ENCODE measurements at places on chromosomes 5 and 9. TPM values are rescaled to one million over a fixed set of nuclear protein-coding genes. Genes with fewer than 3 reads are reported as not detected.

Gene SCAMP1
- 42.1 TPM for total RNA-seq

DNA sequence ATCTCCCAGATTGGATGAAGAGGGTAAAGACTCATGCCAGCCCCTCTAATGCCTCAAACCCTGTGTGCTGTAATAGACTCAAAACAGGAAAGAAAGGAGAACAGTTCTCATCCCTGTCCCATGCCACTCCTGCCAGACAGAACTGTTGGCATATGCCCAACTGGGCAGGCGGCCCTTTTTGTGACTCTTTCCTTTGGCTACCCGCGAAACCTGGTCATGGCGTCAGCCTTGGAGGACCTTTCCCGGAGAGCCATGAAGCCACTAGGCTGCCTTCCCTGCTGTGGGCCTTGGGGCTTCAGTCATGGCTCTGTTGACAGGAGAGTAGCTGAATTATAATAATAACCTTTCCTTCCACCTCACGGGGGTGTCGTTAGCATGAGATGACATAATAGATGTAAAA lies 75.9 kb upstream of the SEMA6A start:
- DNase-seq, result no peak

- no peak for DNase-seq
These were observed 83.0 kb upstream of the GLIS3 start for GRCh38 chr9:4382722-4383317.

DNA sequence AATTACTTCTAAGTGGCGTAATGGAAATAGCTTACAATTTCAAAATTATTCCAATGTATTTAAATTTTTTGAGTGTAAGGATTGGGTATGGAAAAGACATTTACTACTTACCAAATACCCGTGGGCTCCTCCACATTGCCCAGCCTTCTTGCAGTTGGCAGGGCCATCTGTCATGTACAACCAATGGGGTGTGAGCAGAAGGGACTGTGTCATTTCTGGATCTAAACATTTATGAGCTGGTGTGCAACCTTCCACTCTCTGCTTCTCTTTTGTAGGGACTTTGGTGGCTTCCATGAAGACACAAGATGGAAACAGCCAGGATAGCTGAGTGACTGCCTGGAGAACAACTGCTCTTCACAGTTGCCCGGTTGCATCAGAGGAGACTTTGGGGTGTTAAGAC lies 40.8 kb downstream of the FRMD3 start:
- no peak for DNase-seq

Gene PCAT7
- 0.28 TPM for total RNA-seq

Gene CFAP157
- total RNA-seq, result 2.9 TPM

DNA sequence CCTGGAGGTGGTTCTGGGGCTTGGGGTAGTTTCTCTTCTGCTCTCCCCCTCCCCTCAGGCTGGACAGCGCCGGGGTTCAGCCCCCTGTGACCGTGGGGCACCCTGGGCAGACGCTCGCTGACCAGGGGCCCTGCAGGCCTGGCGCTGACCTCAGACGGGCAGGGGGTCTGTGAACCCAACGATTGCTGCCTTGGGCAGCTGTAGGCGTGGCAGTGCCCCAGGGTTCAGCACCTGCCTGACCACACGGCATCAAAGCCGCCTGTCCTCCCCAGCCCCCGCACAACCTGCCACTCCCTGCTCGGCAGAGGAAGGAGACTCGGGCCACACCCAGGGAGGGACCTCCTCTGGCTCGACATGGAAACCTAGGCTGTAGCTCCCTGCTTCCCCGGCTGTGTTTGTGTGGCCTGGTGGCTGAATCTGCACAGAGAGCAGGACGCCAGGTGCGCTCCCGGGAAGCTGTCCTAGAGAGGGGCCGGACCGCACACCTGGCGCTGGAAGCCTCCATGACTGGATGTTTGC lies 12.2 kb downstream of the LCN12 start:
- DNase-seq, result no peak

- no peak for DNase-seq
These were observed 21.5 kb downstream of the SMIM23 start for GRCh38 chr5:171806976-171807747.

- no peak for DNase-seq
These were observed 143.5 kb upstream of the MRPS30 start for GRCh38 chr5:44665101-44665701.

Gene MYOZ3
- 0.66 TPM for total RNA-seq

Gene TNC
- total RNA-seq, result 254 TPM

GRCh38 chr9:129306318-129306973 lies 128.4 kb upstream of the IER5L start:
- DNase-seq, result no peak

Gene SEMA6A
- total RNA-seq, result 51.6 TPM

DNA sequence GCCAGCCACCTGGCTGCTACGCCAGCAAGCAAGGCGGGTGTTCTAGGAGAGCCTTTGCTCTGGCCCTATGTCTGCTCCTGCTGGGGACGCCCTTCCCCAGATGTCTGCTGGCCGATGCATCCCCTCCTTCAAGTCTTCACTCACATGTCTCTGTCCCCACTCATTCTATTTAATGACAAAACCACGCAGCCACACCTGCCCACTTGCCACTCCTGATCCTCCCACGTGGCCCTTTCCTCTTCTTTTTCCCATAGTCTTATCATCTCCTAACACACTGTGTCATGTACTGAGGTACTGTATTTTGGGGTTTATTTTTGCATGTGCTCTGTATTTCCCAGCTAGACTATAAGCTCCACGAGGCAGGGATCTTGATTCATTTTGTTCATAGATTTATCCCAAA lies 62.0 kb upstream of the HRH2 start:
- DNase-seq, result no peak

Gene MCCC2
- total RNA-seq, result 61.0 TPM

Gene JAKMIP2
- total RNA-seq, result 0.38 TPM

GRCh38 chr9:123318961-123319421 lies 37.0 kb upstream of the CRB2 start:
- no peak for DNase-seq

GRCh38 chr5:58274191-58274590 lies 185.7 kb downstream of the PLK2 start:
- no peak for DNase-seq

DNA sequence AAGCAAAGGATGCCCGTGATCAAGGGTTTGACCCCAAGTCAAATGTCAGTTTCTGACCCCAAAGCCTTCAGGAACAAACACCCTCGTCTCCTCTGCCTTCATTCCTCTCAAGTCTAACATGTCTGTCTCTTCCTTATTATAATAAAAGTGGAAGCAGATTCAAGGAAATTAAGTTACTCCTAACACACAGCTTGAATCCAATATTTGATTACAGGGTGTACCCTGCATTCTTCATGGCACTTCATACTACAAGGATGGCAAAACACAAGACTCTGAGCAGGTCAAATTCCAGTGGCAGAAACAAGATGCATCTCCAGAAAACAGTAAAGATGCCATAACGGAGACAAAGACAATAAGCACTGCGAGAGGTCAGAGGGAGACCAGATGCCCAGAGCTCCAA lies 119.2 kb upstream of the FAM120A start:
- DNase-seq, result no peak

Gene SCAI
- 6.9 TPM for total RNA-seq

Gene ZNF608
- 35.8 TPM for total RNA-seq

Gene OR1J2
- total RNA-seq, result not detected

- no peak for DNase-seq
These were observed 7.7 kb downstream of the IL17B start for GRCh38 chr5:149371296-149371962.

- no peak for DNase-seq
These were observed 1371.0 kb upstream of the DMAC1 start for GRCh38 chr9:9170439-9171134.

DNA sequence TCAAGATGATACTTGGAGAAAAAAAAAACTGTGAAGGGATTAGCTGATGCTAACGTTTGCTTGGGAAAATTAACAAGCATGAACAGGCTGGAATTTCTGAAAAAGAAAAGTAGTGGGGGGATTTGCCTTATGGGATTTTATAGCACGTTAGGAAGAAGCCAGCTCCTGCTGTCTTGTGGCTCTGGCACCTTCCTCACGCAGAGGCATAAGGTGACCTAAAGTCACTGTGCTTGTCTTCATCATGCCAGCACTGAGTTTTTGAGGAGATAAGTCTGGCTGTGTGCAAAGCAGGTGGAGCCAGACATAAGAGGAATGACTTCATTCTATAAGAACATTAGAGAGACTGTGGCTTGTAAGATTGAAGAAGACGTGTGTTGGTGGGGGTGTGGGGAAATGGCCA lies 94.4 kb upstream of the MAP1B start:
- no peak for DNase-seq

Gene CCNI2
- 3.4 TPM for total RNA-seq

Gene ADAMTSL2
- total RNA-seq, result 32.1 TPM

Gene PCDHGB5
- total RNA-seq, result 12.3 TPM

DNA sequence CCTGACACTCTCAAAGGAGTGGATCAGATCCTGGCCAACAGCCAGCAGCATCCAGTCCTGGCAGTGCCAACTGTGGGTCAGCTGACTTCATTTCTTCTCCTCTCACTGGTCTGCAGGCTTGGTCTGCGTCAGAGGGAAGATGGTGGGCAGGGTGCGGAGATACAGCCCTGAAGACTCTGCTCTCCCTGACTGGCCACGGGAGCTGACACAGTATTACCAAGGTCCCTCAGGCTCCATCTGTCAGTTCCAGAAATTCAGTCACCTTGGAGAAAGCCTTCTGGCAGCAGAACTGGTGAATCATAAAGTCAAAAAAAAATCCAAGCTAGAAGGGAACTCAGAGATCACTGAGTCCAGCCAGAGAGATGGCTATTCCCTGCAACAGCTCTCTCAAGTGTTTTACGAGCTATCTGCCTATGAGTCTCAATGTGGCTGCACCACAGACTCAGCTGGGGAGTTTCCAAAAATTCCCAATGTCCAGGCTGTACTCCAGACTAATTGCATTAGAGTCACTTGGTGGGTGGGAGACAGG lies 27.9 kb downstream of the C1QTNF2 start:
- DNase-seq, result no peak

GRCh38 chr5:62762503-62762902 lies 183.9 kb downstream of the LRRC70 start:
- no peak for DNase-seq

Gene AP3S1
- 54.1 TPM for total RNA-seq

Gene GPX3
- 1,327 TPM for total RNA-seq

Gene NAIP
- total RNA-seq, result 43.1 TPM

Gene GRXCR2
- total RNA-seq, result not detected

DNA sequence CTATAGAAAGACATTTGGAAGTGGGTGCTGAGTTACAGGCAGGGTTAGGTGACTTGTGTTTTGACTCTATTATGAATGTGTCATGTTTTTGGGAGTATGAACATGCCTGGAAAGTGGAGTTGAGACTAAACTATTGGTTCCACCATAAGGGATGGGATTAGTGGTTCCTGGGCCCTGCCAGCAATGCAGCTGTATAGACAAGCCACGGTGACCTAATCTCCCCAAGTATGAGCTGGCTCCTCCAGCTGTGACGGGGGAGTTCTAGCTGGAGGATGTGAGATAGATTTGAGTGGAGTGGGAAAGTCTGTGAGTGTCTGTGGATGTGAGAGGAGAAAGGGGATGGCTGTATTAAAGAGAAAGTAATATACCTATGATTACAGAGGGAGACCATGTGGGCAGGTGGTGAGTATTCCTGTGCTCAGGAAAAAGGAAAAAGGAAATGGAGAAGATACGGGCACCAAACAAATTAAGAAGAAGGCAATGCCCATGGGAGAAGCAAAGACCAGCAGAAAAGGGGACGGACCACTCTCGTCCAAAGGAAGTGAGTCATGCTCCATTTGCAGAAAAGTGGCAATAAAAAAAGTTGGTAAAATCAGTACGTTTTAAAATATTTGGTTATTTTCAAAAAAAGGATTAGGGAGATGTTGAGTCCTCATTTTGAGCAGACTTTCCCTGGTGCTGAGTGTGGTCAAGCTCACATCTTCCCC lies 48.3 kb upstream of the ICE1 start:
- DNase-seq, result no peak

GRCh38 chr5:61431923-61432620 lies 100.0 kb downstream of the ZSWIM6 start:
- DNase-seq, result no peak

DNA sequence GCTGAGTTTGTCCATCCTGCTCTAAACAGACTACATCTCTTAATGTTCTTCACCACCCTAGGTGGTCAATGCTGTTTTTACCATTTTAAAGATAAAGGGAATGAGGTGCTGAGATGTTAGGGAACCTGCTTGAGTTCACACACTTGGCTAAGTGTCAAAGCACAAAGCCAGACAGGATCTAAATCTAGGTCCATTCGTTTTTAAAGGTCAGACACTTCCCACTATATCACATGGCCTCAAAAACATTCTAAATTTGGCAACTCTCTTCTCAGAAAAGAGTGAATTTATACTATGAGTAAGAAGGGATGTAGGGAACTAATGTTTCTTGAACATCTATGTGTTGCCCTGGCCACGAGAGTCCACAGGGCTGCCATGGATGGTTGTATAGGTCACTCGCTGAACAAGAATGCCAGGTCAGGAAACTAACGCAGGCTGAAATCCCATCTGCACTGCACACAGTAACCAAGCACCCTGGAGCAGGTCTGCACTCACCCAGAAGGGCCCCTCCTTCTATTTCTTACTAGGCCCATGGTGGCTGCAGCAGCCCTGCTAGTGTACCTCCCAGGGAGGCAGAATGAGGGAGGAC lies 213.0 kb downstream of the SPOCK1 start:
- no peak for DNase-seq

- no peak for DNase-seq
These were observed 60.6 kb downstream of the PGM5 start for GRCh38 chr9:68416936-68417564.

Gene PCDHA9
- 0.85 TPM for total RNA-seq

Gene ICE1
- 32.8 TPM for total RNA-seq

- peak; percentile 53 for DNase-seq
These were observed 353.7 kb downstream of the SLCO4C1 start for GRCh38 chr5:101942321-101942882.

DNA sequence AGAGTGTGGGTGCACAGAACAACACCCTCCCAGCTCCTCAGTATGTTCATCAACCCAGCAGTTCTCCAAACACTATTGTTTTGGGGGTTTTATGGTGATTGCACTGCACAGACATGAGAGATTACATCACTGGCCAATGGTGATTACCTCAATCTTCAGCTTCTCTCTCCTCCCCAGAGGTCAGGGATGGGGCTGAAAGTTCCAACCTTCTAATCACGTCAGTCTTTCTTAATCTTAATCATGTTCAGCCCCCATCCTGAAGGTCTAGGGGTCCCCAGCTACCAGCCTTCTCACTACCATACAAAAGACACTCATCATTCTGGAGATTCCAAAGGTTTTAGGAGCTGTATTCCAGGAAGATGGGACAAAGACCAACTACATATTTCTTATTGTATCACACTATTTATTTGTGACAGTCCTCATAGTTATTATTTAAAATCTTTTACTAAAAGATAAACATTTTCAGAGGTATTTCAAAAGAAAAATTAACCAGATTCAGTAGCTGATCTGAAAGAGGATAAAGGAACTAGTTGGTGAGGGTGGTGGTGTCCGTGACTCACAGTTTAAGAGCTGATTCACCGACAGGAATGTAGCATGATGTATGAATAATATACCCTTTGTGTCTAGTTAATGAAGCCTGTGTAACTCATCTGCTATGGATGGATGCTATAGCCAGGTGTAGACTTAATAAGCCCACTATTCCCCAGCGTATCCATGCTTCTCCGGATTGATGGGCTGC lies 35.6 kb downstream of the RASEF start:
- DNase-seq, result no peak
